SK-N-DZ (cell line): ENCODE measurements at places on chromosomes 6 and 20.

DNA sequence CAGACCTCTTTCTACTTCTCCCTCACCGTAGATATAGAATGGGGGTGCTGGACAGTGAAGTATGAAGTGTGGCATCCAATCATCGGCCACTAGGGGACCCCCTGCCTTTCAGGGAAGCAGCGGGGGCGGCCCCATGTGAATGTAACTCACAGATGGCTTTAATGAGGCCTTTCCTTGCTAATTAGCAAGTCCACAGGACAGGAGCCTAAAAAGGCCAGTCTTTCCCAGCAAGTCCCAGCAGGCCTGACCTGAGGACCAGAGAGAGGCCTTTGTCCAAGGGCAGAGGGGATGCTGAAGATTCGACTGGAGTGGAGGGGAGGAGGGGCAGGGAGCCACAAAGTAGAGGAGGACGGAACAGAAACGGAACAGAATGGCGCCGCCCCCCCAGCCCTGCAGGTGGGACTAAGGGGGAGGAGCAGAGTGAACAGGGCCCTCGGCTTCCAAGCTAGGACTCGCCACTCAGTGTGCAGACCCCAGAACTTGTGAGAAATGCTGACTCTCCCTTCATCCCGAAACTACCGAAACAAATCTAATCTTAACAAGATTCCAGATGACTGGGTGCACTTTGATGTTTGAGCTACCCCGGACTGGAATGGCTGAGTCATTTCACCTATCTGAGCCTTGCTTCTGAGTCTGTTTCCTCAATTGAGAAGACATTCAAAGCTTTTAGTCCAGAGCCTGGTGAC is 5.8 kb downstream of the C6orf132 start:
- peak; percentile 82 for DNase-seq

GRCh38 chr6:166772518-166772917 is 145.5 kb upstream of the RPS6KA2 start:
- no peak for DNase-seq

DNA sequence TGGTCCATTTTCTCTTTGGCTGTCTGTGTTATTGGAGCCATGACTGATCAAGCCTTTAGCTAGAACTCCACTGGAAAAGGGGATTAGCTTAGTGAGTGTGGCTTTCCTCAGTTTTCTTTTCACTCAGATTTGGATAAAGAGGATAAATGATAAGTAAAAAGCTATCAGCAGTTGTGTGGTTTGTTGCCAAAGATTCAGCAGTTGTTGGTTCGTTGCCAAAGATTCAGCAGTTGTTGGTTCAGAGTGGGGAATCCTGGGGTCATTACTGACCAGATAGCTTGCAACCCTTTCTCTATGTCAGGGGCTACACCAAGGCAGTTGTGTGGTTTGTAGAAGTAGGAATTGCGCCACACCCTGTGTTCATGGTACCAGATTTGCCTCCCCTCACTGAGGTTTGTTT is 107.7 kb upstream of the SCP2D1 start:
- no peak for DNase-seq

DNA sequence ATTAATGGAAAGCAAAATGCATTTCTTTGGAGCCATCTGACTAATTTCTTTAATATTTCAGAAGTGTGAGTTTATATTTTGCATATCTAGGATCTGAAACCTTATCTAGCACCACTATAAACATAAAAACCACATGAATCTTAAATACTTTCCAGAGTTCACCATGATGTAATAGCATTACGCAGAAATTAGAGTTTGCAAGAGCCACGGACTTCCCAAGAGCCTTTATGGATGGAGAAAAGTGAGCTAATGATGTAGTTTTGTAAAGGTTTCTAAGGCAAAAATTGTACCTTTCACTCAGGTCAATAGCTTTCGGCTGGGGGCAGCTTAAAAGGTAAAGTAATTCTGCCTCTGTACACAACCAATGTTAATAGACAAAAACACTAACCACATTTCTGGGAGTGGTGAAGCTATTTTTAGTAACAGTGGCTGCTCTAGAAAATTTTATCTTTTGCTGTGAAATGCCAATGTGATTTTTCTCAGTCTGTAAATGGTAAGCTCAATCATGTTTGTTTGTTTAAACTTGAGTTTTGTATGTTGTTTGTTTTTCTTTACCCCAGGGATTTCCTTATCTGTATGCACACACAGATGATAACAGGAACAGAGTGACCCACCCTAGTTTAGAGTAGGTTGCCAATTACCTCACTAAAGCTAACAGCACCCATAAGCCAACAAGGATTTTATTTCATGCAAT is 80.5 kb downstream of the FILIP1 start:
- DNase-seq: no peak
